Stimulated activated CD8-positive, alpha-beta memory T cell treated with anti-CD3 and anti-CD28 coated beads, Interleukin-15, amount 100 ng/mL, for 24 hours (primary cell): ENCODE measurements at places on chromosomes 5 and 9.

GRCh38 chr9:97041898-97042297, 3.0 kb upstream of the CTSV start:
- no peak for DNase-seq

DNA sequence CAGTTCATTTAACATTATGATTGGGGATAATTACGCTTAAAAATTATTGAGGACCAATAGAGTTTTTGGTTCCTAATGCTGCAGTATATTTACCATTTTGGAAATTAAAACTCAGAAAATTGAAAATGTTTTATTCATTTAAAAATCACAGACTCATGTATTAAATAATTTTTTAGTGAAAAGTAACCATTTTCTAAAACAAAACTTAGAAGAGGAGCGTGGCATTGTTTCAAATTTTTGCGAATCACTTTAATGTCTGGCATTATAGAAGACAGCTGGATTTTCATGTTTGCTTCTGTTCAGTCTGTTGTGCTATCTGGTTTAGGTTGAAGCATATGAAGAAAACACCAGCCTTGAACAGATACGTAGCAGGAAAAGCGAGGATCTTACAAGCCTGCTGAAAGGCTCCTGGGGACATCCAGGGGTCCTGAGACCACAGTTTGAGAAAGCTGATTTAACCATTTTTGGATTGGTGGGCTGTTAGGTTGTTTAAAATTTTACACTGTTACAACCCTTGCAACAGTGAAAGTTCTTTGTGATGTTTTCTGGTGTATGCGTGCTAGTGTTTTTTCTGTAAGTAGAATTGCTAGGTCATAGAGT, 1.6 kb downstream of the ZFYVE16 start:
- DNase-seq, result no peak

GRCh38 chr5:1196562-1196961, 4.8 kb upstream of the SLC6A19 start:
- no peak for DNase-seq

- DNase-seq, result no peak
Measured at GRCh38 chr5:91291628-91292569, 91.2 kb downstream of the ARRDC3 start.

GRCh38 chr5:158695595-158696330, 404.0 kb downstream of the EBF1 start:
- peak; percentile 50 for DNase-seq

DNA sequence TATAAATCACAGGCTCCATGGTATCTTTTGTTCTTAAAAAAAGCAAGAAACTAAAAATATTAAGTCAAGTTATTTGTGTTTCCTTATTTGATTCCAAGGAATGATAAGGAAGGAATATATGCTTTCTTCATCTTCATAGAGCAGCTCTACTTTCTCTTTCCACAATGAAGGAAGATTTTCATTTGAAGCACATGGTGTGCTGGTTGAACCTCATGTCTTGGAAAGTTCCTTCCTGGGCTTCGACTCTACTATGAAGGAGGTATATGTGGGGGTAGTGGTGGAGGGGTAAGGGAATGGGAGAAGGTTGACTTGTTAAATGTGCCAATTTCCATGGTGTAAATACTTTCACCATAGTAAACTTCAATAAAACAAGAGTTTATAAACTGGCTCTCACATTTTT, 698.0 kb downstream of the CETN3 start:
- DNase-seq, result no peak

GRCh38 chr9:73565026-73565425, 413.4 kb downstream of the ANXA1 start:
- DNase-seq, result no peak

DNA sequence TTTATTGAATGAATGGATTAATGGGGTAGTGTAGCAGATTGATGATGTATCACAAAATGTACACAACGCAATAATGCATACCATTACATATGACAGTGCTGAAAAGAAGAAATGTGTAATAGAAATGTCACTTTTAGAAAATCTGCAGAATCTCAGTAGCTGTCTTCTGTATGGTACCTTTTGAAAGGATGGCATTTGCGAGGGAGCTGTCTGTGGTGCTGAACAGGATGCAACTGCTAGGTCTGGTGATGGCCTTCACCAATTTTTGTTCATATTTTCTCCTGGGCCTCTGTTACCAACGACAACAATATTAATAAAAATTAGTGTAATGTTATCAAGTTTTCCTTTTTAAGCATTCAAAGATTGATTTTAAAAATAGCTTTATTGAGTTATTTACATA, 36.2 kb upstream of the OTULIN start:
- DNase-seq, result no peak

- no peak for DNase-seq
Measured at GRCh38 chr5:32767948-32768467, 56.9 kb downstream of the NPR3 start.

DNA sequence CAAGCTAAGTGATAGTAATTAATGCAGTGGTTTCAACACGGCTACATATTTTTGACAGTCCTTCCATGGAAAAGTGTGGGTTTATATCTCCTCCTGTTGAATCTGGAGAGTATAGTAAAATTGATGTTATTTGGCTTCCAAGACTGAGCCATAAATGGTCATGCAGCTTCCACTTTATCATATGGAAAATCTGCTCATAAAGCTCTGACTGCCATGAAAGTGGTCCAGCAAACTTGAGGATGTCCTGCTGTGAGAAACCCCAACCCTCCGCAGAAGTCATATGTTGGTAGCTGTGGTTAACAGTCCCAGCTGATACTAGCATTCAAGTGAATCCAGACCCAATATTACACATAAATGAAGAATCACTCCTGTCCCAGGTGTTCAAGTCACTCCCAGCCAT, 378.3 kb downstream of the KCTD16 start:
- no peak for DNase-seq

DNA sequence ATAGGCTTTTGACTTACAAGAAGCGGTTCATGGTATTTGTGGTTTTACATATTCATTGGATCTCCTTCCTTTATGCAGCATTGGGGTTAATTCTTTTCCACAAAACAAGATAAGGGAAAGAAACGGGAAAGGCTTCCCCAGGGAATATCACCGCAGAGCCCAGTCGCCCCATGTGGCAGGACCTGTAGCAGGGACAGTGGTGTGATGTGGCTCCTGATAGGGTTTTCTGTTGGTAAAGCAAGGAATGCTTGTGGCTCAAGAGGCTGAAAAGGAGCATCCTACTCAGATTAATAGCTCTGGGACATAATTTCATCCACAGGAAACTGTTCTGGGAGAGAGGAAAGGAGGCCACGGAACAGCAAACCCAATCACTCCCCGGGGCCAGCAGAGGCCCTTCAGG, 699.9 kb downstream of the MTRR start:
- DNase-seq, result no peak

DNA sequence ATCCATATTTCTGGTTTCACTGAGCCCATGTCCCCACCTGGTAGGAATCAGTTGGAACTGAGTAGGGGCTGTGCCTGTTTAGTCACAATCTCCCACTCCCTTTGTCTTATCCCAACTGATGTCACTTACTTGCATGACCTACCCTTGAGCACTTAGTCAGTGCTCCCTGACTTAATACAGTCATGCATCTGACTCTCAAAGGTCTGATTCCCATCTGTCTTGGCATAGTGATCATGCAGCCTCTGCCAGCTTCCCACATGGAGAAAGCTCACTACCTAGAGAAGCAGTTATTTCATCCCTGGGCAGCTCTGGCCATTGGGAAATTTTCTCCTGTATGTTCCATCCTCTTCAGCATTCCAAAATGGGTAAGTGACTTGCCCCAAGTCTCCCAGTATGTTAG, 24.8 kb downstream of the ABLIM3 start:
- no peak for DNase-seq

DNA sequence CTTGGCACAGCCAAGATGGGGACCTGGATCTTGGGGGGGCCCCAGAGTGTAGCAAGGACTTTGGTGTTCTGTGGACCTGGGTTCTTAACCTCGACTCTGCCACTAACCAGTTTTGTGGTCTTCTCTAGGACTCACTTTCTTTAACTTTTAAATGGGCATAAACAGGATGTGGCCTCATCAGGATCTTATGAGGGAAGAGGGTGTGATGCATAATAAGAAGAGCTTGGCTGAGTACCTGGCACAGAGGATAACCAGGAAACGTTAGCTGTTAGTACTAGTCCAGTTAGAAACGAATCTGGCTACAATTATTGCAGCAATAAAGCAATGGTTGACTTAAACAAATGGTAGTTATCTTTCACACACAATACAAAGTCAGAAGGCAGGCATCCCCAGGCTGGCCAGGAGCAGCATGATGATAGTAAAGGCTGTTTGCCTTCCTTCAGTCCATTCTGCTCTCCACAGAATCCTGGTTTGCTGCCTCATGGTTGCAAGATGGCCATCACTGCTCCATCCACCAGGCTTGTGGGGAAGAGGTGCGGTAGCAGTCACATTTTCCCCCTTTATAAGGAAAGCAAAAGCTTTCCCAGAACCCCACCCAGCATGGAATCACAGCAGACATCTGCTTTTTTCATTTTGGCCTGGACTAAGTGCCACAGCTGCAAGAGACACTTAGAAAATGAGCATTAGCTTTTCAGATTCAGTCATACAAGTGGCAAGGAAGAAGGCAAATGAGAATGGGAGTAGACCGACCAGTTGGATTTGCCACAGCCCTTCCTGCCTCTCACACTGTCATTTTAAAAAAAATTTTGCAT, 225.0 kb downstream of the AOPEP start:
- DNase-seq, result no peak

DNA sequence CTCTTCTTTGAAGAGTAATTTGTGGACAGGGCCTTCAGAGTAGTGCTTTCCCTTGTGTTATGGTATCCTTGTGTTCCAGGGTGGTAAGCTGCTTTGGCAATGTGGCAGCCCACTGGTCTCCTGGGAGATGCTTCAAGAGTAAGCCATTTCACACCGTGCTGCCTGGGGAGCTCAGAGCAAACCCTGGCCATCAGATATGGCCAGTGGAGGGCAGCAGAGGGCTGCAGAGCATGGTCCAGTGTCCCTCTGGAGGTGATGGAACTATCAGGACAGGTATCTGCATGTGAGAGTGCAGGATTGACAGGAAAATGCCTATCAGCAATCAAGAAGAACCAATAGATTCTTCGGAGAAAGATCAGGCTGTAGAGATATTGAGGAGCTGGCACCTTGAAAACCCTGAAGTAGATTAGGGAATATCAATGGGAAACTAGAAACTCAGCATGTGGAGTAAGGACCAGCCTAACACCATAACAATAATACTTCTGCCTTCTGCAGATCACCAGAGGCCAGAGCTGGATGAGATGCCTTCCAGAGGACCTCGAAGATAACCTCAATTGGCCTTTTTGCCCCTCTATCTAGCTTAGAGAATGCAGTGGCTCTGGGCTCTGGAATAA, 90.8 kb downstream of the PLPPR1 start:
- peak; percentile 0 for DNase-seq

DNA sequence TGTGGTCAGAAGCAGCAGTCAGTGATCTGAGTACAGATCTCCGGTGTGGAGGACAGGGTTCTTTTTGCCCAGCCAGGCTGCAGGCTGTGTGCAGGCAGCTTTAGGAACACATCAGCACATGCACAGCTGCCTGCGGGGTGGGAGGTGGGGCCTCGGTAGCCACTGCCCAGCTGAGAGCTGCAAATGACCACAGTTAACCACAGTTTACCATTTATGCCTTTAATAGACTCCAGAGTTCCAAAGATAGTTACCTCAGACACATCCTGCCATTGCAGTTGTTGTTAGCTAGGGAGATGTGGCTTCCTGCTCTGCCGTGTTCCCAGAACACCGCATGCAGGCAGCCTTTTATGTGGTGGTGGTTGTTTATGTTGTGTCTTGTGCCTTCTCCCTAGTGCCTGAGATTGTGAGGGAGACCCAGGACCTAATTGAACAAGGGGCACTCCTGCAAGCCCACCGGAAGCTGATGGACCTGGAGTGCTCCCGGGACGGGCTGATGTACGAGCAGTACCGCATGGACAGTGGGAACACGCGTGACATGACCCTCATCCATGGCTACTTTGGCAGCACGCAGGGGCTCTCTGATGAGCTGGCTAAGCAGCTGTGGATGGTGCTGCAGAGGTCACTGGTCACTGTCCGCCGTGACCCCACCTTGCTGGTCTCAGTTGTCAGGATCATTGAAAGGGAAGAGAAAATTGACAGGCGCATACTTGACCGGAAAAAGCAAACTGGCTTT, 10.2 kb downstream of the EXOC3 start:
- DNase-seq, result no peak

- no peak for DNase-seq
Measured at GRCh38 chr5:107578051-107578635, 92.6 kb downstream of the EFNA5 start.

DNA sequence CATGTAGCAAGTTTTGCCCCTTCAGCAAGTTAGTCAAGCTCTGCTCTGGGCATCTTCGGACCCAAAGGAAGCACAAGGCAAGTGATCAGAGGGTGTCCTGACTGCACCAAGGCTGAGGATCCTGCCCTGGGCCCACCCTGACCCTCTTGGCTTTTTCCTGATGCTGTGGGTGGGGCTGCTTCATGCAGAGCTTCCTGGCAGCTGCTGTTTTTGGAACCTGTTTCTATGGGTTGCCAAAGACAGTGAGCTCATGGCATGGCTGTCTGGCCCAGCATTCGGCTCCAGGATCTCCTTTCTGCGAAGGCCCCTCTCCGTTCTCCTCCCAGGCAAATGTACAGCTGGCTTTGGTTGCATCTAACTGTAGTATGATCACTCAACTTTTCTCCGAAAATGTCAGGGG, 497.9 kb downstream of the ARHGEF28 start:
- no peak for DNase-seq

DNA sequence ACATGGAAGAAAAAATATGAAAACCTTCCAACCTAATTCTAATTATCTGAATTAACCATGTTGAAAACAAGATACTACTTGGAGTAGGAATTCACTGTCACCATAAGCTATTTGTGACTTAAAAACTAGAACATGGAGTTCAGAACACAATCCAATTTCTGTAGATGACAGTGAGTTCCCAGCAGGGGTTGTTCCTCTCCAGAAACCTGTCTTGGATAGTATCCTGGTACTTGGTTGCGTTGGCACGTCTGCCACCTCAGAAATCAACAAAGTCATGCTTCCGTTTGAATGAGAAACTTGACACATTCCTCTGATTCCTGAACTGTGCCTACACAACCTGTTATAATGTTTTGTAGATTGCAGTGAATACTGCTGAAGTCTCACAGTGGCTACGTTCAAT, 789.9 kb upstream of the DMAC1 start:
- DNase-seq, result no peak

GRCh38 chr5:176535101-176535663, 2.0 kb downstream of the RNF44 start:
- DNase-seq, result no peak

DNA sequence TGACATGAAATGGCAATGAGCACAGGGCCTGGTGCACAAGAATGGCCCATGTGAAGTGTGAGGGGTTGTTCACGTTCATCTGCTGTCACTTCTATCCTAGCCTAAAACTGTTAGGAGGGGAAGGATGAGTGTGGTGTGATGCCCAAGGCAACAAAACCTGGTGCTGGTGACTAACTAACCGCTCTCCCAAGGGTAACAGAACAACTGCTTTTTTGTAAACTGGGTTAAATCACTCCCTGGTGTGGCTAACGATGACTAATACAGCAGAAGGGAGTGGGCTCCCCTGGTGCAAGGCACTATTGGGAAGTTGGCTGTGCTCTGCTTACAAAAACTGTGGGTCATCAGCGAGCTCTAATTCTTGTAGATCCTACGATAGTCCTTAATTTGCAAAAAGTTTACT, 103.2 kb upstream of the VCAN start:
- DNase-seq, result no peak

GRCh38 chr9:72383978-72384709, 19.1 kb upstream of the ZFAND5 start:
- no peak for DNase-seq
